ENCODE measurements at places on chromosomes 3 and 15.

DNA sequence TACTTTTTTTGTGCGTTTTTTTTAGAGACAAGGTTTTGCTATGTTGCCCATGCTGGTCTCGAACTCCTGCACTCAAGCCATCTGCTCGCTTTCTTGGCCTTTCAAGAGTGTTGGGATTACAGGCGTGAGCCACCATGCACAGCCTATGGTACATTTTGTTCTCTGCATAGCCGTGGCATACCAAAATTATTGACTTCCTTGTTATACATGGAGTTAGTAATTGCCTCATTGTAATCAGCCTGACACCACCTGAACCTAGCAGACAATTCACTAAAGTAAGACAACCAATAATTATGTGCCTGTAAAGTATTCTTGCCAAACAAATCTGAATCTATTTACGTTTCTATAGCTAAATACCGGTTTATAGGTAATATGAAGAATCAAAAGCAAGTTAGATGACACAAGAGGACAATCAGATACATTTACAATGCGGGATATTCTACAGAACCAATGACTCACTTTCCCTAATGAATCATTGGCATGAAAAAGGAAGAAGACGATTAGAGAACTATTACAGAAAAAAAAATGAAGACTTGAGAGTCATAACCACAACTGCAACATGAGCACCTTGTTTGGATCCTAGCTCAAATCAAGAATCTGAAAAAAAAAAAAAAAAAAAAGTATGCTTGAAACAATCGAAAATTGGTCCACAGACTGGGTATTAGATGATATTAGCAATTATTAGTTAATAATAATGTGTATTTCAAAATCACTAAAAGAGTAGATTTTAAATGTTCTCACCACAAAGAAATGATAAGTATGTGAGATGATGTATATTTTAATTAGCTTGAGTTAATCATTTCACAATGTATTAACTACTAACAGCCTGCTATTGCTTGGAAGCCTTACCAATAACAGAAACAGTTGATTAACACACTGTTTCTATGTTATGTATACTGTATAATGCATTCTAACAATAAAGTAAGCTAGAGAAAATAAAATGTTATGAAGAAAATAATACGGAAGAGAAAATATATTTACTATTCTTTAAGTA lies 7.1 kb downstream of the GUCA1C start:
- DNase-seq = no peak

GRCh38 chr15:94610069-94610468 lies 378.7 kb downstream of the MCTP2 start:
- DNase-seq = no peak

- DNase-seq = peak; percentile 2
These were observed 81.6 kb downstream of the PPCDC start for GRCh38 chr15:75104804-75105557.

GRCh38 chr3:66299891-66300290 lies 79.1 kb downstream of the SLC25A26 start:
- no peak for DNase-seq

DNA sequence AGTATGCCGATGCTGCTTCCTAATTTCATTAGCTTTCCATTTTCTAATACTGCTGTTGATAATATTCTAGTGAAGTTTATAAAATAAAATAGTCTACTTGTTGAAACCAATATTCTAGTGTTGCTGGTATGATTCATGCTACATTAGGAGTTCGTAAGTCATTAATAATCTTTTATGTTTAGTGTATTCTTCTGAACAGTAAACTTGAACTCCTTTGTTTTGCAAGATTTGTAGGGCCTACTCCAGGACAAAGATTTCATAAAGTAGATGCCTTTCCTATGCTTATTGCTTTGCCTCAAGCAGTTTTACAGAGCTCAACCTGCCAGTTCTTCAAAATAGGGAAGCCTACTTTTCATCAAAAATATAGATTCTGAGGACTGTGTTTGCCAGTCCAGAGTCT lies 111.5 kb downstream of the RSRC1 start:
- DNase-seq = no peak

GRCh38 chr15:90761629-90762028 lies 44.5 kb downstream of the BLM start:
- no peak for DNase-seq

DNA sequence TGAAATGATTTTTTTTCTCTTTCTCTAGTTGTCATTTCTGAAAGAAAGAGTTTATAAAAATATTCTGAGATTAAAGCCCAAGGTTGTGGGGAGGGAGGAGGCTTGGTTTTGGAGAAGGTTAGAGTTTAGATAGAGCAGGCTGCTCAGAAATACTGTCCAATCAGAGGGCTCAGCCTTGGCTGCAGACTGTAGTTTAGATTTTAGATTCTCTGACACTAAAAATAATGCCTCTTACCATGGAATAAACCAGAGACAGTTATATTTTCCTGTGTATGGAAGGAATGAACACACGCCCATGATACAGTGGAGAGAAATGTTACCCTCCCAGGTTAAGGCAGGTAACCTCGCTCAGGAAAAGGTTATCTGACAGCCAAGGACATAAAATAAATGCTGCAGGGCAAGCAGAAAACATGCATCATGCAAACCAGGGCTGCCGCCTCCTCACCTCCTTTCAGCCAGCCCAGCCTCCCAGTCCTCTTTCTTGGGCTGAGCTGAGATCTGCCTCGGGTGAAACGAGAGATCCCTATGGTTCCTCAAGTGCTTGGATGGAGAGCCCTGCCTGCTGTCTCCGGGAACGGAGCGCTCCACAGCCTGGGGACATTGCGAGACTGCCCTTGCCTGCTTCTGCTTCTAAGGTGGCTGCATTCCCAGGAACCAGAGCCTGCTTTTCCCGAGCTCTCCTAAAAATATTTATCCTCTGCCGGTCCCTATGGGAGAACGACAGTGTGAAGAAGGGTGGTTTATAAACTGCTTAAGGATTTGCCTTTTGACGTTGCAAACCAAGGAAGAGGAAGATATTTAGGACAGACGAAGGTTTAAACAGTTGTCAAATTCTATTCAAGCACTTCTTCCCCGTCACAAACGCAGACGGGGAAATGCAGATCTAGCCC lies 848 bp downstream of the NCEH1 start:
- DNase-seq = no peak

DNA sequence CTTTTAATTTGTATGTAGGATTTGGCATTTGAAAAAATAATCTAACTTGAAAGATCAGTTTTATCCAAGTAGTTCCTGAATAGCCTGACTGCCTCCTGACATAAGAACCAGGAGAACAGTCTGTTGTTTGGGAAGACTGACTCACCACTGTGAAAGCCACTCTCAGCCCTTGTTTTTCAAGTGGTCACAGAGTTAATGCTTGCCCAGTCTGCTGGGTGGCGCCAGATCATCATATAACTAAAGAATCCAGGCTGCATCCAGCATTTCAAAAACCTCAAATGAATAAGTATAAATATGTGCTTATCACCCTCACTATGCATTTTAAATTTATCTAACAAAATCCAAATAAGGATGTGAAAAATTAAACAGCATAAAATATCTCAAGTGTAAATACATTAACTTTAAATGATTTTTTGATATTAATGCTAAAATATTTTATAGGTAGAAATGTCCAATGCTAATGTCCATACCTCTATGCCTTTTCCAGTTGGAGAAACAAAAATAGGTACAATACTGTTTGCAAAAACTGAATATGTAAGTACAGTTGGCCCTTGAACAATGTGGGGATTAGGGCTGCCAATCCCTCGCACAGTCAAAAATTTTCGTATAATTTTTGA lies 26.9 kb upstream of the ZBBX start:
- peak; percentile 16 for DNase-seq

DNA sequence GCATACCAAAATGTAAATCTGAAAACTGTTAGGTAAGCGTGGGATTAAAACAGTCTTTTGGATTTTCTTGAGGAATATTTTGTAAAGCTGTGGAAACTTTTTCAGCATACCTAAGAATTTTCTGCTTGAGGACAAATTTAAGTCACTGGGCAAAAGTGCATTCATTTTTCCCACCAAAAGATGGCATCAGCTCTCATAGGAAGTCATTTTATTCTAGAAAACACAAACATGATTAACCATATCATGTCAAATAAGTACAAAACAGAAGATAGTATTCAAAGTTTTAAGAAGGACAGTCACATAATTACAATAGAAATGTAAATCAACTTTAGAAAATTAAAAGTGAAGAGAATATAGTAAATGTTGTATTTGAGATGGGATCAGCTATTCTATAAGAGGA lies 63.5 kb downstream of the SLC49A4 start:
- DNase-seq = no peak

GRCh38 chr15:98694161-98694560 lies 45.8 kb downstream of the IGF1R start:
- no peak for DNase-seq

GRCh38 chr3:196179380-196180308 lies 31.6 kb downstream of the ZDHHC19 start:
- peak; percentile 40 for DNase-seq

- no peak for DNase-seq
These were observed 224.8 kb downstream of the SLCO3A1 start for GRCh38 chr15:92078270-92078669.

DNA sequence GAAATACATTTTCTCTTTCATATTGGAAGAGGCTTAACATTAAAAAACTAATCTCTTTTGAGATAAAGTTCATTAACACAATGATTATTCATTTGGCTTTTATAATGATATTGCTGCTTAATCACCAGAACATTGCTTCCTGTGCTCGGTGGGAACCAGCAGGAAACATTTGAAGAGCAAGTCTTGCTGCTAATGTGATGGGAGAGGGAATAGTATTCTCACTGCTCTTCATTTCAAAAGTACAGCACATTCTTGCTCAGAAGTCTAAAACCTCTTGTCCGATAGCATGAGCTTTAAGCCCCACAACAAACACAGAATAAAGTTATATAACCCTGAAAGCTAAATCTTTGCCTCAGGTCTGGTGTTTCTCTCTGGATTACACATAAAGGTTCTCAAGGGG lies 190.8 kb upstream of the CNTN4 start:
- DNase-seq = no peak

GRCh38 chr15:65631503-65631902 lies 9.8 kb downstream of the SLC24A1 start:
- DNase-seq = no peak

- DNase-seq = no peak
These were observed 26.1 kb upstream of the MFSD1 start for GRCh38 chr3:158775426-158776410.

DNA sequence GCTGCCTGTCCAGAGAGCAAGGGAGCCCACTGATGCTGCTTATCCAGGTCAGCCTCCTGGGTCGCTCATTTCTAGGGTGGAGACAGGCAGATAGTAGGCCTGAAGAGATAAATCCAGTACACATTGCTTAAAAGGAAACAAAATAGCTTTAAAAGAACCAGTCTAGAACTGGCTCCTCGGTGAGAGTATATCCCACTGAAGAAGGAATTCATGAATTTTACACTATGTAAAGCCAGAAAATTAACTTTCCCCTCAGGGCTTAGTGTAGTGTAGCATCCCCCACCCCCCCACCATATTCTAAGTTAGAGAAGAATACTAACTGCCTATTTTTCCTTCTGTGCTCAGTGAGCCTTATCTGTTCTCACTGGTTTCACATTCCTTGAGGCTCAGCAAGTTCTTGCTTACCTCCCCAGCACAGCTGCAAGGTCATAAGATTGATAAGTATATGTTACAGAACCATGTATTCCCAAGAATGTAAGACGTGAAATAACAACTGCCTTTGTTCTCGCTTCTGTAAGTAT lies 30.5 kb upstream of the NOX5 start:
- no peak for DNase-seq

GRCh38 chr3:177468816-177469215 lies 271.5 kb upstream of the TBL1XR1 start:
- no peak for DNase-seq

DNA sequence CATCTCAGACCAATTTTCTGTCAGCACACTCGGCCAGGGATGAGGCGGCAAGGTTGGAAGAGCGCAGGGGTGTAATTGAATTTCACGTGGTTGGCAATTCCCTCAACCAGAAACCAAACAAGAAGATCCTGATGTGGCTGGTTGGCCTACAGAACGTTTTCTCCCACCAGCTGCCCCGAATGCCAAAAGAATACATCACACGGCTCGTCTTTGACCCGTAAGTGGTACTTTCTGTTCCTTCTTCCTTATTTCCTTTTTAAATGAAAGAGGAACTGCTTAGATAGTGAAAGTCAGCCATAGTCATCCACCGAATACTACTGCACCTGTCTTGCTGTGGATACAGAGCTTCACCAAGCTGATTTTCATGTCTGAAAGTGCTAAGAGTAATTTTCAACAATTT lies 60.1 kb downstream of the SGO1 start:
- DNase-seq = no peak

DNA sequence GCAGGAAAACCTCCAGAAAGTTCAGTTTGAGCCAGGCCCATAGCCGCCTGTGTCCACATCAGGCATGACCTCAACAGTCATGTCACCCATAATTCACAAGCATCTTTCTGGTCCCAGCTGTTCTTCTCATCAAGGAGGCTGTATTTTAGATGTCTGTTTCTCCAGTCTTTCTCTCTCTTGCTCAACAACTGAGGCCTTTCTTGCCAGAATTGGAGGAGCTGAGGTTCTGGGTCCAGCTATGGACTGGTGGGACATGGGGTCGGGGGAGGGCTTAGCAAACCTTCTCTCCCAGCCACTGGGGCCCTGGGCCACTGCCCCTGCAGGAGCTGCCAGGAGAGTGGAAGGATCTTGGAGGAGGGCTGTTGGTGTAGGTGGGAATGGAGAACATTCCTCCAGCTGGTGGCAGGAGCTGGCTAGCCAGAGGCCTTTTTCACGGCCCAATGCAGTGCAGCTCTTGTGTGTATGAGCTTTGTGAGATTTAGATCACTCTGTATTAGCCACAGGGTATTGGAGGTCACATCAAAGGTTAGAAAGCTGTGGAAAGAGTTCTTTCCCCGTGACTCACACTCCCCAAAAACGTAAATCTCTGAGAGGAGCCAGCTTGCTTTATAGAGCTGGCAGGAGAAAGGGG lies 23.5 kb downstream of the MAGEF1 start:
- DNase-seq = no peak

- DNase-seq = no peak
These were observed 10.5 kb downstream of the CDIN1 start for GRCh38 chr15:36589971-36590370.

DNA sequence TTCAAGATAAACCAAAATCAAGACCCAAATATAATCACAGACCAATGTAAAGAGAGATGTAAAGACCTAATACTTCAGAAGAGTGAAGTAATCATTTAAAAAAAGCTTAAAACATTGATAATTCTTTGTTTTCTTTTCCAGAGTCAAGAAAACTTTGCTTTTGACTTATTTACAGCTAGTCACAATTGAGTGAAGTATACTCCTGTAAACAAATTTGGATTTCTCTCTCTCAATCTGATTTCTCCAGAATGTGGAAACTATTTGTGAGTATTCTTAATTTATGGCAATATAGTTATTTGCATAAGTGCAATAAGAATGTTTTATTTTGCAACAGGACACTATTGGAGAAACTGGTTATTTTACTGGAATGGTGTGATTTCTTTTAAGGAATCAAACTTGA lies 43.7 kb upstream of the ZBTB20 start:
- DNase-seq = no peak

DNA sequence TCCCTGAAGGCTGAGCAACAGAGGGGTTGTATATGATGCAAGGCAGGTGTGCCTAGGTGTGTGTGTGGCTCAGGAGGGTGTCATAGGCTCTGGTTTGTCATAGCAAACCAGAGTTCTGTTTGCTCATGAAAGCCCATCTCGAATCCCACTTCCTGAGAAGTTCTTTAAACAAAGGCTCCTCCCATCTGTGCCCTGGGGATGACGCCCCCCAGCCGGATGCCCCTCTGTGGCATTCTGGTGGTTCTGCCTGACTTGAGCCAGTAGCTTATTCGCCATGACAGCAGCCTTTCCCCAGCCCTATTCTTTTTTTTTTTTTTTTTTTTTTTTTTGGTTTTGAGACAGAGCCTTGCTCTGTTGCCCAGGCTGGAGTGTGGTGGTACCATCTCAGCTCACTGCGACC lies 45.4 kb downstream of the PDIA5 start:
- DNase-seq = no peak

Data from NCI-H1092 (cell line).